ENCODE measurements at places on chromosomes 16 and 17.

- DNase-seq: no peak
These were observed 56.3 kb downstream of the SF3B3 start for GRCh38 chr16:70579648-70580630.

GRCh38 chr17:70945386-70945785 lies 776.1 kb downstream of the KCNJ2 start:
- no peak for DNase-seq

GRCh38 chr17:13346996-13347762 lies 254.6 kb downstream of the HS3ST3A1 start:
- DNase-seq: no peak

GRCh38 chr17:45347444-45347843 lies 30.6 kb upstream of the MAP3K14 start:
- no peak for DNase-seq

- no peak for DNase-seq
These were observed 80.8 kb downstream of the OMG start for GRCh38 chr17:31216031-31216751.

GRCh38 chr17:29918016-29918415 lies 12.0 kb downstream of the SSH2 start:
- no peak for DNase-seq

GRCh38 chr17:11636771-11637170 lies 38.5 kb downstream of the DNAH9 start:
- no peak for DNase-seq

DNA sequence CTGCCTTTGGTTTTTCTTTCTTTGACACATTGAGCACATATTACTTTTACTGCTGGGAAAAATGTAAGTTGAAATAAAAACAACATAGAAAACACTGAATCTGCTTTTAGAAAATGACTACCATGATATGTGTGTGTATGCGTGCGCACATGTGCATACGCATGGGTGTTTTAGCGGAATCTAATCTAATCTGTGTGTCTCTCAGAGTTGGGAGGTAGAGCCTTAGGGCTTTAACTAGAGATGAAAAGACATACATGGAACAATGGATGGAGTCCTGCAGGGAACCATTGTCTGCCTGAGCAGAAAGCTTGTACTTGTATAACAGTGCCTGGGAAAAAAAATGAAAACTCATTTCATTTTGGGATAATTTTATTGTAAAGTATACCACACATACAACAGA lies 12.4 kb downstream of the SLFN5 start:
- no peak for DNase-seq

- DNase-seq: no peak
These were observed 215.1 kb downstream of the RBFOX1 start for GRCh38 chr16:7547736-7548135.

DNA sequence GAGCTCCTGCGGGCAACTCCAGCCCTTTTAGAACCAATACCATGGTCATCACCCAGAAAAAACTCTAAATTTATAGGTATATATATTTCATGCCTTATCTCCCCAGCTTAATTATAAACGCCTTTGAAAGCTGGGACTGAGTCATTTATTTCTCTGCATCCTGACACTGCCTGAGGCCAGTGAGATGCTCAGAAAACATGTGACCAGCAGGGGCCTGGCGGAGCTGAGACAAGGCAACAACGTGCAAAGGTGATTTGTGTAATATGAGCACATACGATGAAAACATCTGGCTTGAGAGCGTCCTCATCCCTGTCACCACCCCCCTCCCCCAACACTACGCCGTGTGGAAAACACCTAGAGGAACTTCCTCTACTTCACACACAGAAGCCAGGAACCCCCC lies 22.7 kb downstream of the NXN start:
- no peak for DNase-seq

DNA sequence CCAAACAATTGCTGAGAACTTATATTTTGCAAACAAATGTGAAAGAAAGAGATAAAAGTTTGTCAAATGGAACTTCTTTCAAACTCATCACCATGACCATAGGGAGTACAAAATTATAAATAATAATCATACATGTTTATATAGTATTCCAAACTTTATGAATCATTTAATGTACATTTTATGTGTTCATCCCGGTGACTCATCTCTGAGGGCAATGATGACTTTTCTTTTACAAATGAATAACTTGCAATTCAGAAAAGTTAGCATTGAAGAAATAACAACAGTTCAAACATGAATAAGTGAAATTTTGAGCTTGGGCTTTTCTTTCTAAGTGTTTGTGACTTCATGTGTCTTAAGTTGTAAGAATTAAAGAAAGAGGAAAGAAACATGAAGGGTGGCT lies 66.3 kb upstream of the CDH8 start:
- DNase-seq: no peak

GRCh38 chr16:78675951-78676792 lies 576.7 kb downstream of the WWOX start:
- no peak for DNase-seq

DNA sequence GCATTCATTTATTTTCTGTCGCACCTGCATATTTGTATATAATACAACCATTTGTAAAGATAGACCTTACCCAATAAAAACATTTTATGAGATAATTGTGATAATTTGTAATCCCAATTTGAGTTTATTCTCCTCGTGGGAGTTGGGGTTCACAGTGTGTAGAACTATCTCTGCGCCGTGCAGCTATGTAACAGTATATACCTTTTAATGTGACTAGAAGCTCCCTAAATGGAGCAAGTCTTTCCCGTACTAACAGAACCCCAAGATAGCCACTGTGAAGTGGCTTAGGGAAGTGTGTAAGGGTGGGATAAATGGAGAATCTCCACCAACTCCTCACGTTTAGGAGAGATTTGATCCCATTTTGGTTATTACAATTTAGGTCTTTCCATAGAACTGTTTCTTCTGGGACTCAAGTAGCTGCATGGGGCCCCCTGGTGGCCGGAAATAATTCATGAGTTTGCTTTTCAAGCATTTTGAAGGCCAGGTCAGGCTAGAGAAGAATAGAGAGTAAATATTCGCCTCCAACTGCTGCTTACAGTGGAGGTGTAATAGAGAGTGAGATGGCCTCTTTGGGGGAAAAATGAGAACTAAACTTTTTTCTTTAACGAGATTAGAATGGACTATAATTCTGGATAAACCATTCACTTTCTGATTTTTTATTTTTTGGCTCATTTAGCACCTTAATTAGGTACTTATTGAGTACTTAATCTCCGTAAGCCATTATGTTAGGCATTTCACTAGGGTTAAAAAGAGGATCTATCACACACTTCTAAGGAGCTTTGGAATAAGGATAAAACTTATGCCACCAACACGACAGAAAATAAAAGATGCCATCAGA lies 4.5 kb downstream of the TMEM100 start:
- peak; percentile 39 for DNase-seq

- no peak for DNase-seq
These were observed 1153.4 kb downstream of the CDH8 start for GRCh38 chr16:60882816-60883215.

DNA sequence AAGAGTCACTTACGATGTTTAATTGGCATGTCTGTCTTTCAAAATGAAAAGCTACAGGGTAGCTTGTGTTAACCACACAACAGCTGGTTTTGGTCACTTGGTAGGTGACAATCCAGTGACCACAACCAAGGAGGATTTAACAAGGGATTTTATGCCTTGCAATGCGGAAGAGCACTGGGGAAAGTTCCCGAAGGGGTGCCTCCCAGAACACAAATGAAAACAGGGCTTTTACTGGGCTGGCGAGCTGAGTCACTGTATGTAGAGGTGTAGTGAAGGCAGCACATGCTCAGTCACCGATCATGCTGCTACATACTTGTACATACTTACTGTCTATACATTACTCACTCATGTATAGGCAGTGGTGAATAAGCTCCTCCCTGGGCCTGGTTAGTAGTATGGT lies 483.5 kb downstream of the CDH13 start:
- DNase-seq: no peak

GRCh38 chr16:12152740-12153139 lies 176.2 kb downstream of the SNX29 start:
- no peak for DNase-seq

- no peak for DNase-seq
These were observed 6.7 kb upstream of the SBK1 start for GRCh38 chr16:28285649-28286048.

DNA sequence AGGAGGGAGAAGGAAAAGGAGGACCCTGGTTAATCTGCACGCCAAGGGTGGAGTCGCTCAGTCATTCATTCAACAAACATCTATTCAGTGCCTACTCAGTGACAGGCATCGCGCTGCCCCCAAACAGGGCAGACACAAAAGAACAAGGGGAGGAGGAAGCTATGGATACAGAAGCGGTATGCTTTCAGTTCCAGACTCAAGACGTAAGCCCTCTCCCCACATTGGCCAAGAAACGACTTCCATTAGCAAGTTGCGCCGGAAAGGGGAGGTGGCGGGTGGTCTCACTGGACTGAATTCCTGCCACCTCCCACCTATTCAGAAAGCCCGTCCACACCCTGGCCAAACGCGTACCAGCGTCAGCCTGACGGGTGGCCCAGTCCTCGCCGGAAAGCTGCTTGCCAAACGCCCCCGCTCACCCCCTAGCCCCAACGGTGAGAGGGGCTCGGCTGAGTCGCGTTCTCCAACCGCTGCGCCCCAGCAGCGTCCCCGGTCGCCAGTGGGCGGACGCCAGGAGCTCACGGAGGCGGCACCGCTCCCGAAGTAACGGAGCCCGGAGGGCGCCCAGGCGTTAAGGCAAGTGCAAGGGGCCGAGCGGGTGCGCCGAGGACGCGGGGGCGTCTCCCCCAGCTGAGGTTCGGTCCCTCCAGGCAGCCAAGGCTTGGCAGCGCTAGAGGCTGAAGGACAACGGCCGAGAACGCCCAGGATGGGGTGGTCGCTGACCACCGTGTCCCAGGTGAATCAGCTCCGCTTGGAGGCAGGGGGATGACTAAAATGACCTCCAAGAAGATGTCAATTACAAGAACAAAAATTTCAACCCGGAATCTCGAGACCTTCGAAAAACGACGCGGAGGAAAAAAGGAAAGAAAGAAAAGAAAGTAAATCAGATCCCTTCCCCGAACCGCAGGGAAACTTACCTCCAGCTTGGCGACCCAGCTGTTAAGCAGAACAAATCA lies 470.7 kb downstream of the SOX9 start:
- no peak for DNase-seq

DNA sequence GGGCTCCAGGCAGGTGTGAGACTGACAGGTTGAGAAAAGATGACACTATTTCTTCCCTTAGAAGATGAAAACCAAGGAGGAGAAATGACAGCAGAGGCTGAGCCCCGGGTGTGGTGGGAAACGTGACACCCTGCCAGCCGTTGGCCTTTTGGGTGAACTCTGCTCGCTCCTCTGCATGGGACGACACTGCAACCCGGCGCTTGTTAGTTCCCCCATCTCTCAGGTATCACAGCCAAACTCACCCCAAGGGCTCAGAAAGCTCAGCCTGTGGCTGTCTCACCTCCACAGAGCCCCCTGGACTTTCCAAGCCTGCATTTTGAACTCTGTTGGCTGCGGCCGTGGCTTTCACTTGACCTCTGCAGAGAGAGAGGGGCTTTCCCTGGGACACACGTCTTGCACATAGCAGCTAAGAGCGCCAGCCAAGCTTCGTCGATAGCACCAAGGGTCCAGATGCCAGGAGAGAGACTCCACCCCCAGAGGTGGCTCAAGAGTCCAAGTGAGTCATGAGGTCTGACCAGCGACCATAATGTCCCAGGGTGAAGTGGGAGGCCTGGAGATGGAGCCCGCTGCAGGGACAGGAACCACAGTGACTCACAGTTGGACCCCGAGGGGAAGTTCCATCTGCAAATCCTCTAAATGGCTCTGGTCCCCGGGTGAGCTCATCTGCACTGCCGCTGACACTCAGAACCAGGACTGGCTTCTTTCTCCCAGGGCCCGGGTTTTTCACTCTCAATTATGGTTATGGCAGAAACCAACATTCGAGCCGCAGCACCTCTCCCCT lies 301.9 kb downstream of the SOX9 start:
- DNase-seq: no peak

DNA sequence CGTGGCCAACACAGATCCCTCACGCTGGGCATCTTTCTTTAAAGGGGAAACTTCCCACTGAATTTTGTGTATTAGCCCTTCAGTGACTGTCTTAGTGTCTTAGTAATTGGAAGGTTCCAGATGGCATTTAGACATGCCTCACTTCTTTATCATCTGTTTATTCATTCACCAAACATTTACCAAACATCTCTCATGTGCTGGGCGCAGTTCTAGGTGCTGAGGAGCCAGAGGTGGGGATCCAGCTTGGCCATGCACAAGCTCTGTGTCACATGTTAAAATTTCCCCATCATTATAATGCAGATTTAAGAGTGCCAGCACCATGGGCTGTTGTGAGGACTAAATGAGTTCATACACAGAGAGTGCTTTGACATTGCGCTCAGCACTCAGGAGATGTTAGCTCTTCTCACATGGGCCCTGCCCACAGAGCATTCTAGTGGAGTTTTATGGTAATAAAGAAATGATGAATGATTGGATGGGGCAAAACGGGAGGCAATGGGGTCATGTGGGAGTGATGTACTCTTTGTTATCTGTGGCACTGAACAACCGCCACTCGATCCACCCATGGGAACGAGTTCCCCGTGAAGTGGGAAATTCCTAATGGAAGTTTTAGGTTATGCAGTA lies 119.7 kb downstream of the SNX29 start:
- no peak for DNase-seq

GRCh38 chr16:49742428-49743202 lies 113.3 kb downstream of the ZNF423 start:
- no peak for DNase-seq

DNA sequence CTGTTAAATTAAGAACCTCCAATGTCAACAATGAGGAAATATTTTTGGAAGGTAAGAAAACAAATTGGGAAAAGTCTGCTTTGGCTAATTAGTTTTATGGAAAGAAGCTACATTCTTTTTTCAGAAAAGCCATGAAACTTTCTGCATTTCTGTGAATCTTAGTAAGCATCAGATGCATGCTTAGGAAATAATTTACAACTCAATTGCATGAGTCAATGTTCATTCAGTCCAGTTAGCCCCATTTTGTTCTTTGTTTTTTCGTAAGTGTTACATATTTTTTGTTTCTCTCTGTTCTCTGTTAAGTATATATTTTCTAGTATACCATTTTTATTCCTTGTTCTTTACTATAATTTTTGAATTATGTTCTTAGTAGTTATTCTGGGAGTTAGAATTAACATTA lies 195.2 kb upstream of the KIF2B start:
- no peak for DNase-seq

Measured in activated T-helper 9 cell treated with anti-CD3 and anti-CD28 coated beads, Interleukin-2, amount 50 U/mL, for 16 hours (primary cell).